ENCODE measurements at places on chromosomes 5 and 9.

DNA sequence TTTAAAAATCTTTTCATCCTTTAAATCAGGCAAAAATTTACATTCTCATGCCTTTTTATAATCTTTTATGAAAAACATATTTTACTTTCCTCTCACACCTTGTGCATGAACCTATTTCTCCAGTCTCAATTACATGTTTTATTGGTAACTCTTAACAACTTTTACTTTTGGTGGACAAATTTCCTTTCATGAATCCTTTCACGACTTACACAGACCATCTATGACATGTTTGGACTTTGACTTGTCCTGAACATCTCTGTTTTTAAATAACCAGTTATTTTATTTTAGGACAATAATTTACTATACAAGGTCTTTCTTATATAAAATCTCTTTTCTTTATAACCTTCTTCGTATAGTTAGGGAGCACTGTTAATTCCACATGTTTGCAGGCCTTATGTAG is 26.5 kb upstream of the MTMR12 start:
- H3K4me1 ChIP-seq, result no peaks in the 10 kb centered on the region
- H3K36me3 ChIP-seq, result no peaks in the 10 kb centered on the region
- DNase-seq, result no peak

GRCh38 chr9:137786511-137786920 is 91.1 kb upstream of the CACNA1B start:
- no peaks in the 10 kb centered on the region for H3K27me3 ChIP-seq
- no peak overlapping the region for H3K4me3 ChIP-seq
- DNase-seq, result no peak
- H3K4me1 ChIP-seq, result no peaks in the 10 kb centered on the region
- H3K27ac ChIP-seq, result no peak overlapping the region
- peaks cover 69% of the 10 kb centered on the region for H3K36me3 ChIP-seq

- no peaks in the 10 kb centered on the region for H3K4me1 ChIP-seq
- H3K27me3 ChIP-seq, result no peaks in the 10 kb centered on the region
- no peaks in the 10 kb centered on the region for H3K36me3 ChIP-seq
- H3K27ac ChIP-seq, result no peak overlapping the region
- no peak overlapping the region for H3K4me3 ChIP-seq
Measured at GRCh38 chr9:105188746-105189145, 55.7 kb upstream of the SLC44A1 start.

DNA sequence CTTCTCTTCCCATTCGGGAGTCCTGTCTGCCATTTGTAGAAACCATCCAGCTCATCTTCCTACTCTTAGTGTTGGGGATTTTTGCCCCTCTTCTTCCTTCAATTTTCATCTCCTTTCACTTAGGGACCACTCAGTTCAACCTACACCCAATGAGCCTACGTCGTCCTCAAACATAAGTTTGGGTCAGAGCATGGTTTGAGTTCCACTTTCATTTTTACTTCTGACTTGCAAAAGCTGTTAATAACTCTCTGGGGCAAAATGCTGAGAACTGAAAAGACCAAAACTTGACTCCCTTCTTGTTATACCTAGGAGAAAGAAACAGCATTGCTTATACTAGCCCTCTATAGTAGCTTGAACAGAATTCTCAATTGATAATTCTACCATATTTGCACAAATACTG is 381.5 kb upstream of the MPDZ start:
- no peaks in the 10 kb centered on the region for H3K4me1 ChIP-seq
- no peak overlapping the region for H3K27ac ChIP-seq
- H3K36me3 ChIP-seq, result no peaks in the 10 kb centered on the region

DNA sequence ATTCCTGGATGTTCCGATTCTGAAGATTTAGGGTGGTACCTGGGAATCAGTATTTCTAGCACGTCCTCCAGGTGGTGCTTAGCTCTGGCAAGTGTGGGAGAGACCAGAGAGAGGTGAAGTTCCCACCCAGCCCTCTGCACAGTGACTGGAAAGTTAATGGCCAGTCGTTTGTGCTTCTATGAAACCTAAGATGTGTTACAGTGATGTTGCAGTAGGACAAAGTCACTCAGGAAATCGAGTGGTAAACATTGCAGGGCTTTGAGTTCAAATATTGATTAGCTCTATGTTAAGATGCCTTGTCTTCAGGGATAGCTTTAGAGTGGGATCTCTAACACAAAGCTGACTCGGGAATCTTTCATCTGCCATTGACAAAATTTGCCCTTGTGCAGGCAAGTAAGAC is 55.6 kb downstream of the PIK3R1 start:
- H3K27me3 ChIP-seq, result no peaks in the 10 kb centered on the region
- no peak for DNase-seq
- H3K4me3 ChIP-seq, result no peak overlapping the region
- peak overlapping the region; percentile 17 for H3K27ac ChIP-seq
